Activated CD4-positive, alpha-beta memory T cell treated with anti-CD3 and anti-CD28 coated beads for 36 hours (primary cell): ENCODE measurements at places on chromosomes 7 and 10. TPM values are rescaled to one million over a fixed set of nuclear protein-coding genes. Genes with fewer than 3 reads are reported as not detected.
A peak's percentile ranks its signal among the peaks of the same experiment; 100 is the strongest.

Gene SLC26A5
- total RNA-seq = not detected

Gene SPDYE8
- not detected for total RNA-seq

Gene NME8
- total RNA-seq = not detected

DNA sequence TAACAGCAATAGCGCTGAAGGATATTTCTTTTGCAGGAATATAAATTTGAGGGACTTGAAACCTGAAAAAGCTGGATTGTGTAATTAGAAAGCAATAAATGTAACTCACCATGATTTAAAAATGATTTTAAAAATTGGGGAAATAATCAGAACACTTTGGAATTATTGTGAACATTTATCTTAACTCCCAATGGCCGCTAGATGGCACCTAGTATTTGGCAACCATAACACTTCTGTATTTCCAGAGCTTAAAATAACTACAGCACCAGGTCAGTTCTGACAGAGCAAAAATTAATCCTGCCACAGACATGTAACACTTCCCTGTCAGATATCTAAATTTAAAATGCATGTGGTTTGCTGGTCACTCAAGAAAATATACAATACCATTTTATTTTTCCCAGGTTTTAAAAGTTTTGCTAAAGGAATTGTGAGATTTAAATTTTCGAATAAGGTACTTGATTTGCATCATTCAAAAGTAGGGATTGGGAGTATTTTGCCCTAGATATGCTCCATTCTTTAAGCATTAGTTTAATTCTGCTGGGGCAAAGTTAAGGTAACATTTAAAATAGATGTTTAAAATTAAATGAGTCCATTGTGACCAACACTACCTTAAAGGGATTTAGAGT, 144.5 kb downstream of the PPP1R3A start:
- no peak for DNase-seq

Gene ZNF853
- 1.2 TPM for total RNA-seq

DNA sequence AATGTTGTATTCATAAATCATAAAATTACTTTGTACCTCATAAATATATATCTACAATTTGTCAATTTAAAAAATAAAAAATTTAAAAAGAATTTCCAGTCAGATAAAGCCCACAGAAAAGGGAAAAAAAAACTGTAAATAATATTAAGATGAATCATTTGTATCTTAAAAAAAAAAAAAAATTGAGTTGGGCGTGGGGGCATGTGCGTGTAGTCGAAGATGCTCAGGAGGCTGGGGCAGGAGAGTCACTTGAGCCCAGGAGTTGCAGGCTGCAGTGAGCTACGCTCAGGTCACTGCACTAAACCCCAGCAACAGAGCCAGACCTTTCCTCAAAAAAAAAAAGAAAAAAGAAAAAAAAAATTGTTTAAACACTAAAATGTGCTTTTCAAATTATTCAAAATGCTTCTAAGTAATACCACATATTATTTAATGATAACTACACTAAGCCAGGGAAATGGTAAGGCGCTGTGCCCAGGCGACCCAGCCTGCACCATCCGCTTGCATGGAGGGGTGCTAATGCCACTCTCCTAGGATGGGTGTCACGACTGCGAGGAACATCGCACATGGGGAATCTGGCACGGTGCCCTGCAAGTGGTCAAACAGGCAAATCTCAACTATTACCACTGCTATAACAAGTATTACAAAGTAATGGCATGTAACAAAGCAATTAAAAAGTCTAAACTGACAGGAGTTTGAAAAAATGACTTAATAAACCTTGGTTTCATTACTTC, 15.4 kb downstream of the GLUD1 start:
- no peak for DNase-seq

DNA sequence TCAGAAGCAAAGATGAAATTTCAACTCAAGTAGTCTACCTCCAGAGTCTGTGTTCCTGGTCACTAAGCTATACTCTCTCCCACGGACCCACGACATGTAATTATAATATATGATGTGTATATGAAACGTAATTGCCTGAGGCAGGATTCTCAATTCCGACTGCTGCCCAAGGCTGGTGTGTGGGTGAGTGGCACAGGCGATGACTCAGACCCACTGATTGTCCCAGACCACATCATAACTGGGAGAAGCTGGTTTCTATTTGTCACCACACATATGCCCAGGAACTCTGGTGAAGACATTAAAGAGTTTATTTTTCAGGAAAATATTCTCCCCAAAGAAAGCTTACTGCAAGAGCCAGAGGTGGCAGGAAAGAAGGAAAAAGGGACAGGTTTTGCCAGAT, 219.3 kb downstream of the JAZF1 start:
- DNase-seq = no peak

DNA sequence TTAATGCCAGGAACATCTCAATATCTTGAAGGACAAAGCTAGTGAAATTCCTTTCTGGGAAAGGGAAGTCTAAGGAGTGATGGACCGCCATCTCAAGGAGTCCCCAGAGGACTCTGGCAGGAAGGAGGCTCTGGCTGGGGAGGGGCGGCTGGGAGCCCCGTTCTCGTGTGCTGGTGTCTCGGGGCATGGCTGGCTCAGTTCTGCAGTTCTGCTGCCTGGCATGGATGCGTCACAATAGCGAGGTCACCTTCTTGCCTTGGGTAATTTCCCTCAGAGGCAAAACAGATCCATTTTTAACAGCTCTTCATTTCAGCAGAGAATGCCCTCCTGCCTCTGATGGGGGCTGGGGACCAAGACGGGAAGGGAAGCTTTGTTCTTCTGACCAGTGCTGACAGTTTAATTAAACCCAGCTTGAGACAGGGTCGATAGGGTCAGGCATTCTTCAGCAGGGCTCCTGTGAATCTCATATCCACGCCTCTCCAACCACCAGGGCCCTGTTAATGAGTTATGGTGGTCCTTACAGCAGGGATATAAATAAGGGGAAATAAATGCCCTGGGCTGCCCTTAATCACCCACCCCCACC, 35.7 kb downstream of the SLIT1 start:
- DNase-seq = no peak

Gene SFR1
- total RNA-seq = 16.8 TPM

DNA sequence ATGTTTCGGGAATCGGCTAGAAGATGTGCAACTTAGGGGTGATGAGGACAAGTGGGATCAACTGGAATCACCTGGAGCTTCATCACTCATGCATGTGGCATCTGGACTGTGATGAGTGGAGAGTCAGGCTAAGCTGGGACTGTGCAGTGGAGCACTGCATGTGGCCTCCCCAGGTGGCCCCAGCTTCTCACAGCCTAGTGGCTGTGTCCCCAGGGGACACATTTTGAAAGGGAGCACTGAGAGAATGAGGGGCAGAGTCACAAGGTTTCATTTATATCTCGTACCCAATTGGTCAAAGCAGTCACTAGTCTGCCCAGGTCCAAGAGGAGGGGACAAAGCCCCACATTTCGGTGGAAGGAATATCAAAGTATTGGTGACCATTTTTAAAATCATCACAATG, 54.8 kb upstream of the TCF7L2 start:
- no peak for DNase-seq

Gene NPC1L1
- total RNA-seq = 0.07 TPM

DNA sequence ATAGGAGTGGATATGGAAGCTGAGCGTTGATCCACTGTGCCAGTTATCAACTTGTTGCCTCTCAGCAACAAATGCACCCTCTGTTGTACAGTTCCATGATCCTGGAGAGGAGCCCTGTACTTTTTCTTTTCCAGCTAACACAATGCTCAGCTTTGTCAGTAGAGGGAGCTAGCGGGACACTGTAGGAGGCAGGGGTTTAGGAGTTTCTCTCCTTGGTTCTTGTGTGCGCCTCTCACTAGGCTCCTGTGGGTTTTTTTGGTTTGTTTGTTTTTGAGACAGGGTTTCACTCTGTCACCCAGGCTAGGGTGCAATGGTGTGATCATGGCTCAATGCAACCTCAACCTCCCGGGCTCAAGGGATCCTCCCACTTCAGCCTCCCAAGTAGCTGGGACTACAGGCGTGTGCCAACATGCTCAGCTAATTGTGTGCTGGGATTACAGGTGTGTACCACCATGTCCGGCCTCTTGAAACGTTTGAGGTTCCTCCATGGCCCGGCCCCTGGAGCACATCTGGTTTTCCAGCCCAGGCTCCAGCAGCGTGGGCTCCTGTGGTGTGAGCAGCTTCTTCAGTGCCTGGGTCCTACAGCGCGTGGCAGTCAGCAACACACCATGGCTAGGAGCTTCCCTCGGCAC, 12.0 kb upstream of the MARVELD1 start:
- peak; percentile 62 for DNase-seq

- DNase-seq = no peak
Measured at GRCh38 chr7:67453580-67454380, 457.1 kb downstream of the TYW1 start.

GRCh38 chr10:22832066-22832602, 95.7 kb upstream of the ARMC3 start:
- no peak for DNase-seq

DNA sequence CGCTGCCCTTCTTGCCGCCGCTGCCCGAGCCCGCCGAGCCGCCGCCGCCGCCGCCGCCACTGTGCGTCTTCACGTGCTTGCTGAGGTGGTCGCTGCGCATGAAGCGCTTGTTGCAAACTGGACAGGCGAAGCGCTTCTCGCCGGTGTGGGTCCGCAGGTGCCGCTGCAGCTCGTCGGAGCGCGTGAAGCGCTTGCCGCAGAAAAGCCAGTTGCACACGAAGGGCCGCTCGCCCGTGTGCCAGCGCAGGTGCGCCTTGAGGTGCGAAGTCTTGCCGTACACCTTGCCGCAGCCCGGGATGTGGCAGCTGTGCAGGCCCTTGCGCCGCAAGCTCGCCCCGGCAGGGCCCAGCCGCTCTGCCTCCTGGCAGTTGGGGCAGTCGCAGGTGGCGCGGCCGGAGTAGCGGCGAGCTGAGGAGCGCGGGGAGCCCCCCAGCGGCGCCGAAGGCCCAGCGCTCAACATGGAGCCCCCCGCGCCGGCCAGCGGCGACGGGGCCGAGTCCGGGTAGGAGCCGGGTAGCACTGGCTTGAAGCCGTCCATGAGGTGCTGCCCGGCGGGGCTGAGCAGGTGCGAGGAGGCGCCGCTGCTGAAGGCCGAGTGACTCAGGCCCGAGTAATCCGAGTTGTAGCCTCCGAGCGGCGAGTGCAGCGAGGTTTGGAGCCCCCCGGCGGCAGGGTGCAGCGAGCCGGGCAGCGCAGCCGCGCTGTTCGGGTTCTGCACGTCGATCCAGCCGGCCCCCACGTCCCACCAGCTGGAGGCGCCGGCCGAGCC, 2.1 kb downstream of the SP8 start:
- DNase-seq = peak; percentile 36

Gene LIPM
- total RNA-seq = not detected

DNA sequence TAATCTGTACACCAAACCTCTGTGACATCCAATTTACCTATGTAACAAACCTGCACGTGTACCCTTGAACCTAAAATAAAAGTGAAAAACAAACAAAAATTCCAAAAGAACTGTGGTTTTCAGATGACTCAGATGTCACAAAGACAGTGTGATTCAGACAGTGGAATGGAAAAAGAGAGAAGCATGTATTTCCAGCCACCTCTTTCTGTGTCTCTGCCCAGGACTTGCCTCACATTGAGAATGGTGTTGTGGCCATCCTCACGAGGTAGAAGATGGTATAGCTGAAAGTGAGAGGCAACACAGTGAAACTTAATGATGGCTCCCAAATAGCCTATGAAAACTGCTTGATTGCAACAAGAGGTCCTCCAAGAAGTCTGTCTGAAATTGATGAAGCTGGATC, 78.0 kb downstream of the ARL5B start:
- no peak for DNase-seq

- no peak for DNase-seq
Measured at GRCh38 chr7:27082171-27082570, 13.6 kb downstream of the HOXA1 start.

DNA sequence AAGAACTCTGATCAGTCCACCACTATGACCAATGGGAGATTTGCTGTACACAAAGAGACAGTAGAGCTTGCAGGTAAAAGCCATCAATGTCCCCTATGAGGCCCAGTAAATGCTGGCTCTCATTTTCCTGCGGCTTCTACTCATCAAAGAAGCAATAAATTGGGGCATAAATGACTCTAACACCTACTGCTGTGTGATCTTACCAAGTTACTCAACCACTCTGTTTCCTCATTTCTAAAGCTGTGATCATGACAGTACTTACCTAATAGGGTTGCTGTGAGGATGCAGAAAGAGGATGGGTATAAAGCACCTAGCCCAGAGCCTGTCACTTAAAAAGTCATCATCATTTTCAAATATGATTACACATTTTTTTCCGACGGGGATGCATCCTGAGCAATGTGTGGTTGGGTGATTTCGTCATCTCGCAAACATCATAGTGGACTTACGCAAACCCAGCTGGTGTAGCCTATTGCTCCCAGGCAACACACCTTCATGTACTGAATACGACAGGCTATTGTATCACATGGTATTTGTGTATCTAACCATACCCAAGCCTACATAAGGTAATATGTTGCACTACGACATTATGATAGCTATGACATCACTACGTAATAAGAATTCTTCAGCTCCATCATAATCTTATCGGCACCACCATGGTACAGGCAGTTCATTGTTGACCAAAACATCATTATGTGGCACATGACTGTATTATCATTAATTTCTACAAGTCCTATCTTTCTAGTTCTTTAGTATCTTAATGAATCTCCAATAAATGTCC, 7.1 kb upstream of the MGMT start:
- no peak for DNase-seq

Gene GPR158
- total RNA-seq = not detected

- no peak for DNase-seq
Measured at GRCh38 chr7:324011-324410, 34.0 kb downstream of the FOXL3 start.

Gene ASL
- 26.2 TPM for total RNA-seq

Gene UPK3BL2
- 8.2 TPM for total RNA-seq

DNA sequence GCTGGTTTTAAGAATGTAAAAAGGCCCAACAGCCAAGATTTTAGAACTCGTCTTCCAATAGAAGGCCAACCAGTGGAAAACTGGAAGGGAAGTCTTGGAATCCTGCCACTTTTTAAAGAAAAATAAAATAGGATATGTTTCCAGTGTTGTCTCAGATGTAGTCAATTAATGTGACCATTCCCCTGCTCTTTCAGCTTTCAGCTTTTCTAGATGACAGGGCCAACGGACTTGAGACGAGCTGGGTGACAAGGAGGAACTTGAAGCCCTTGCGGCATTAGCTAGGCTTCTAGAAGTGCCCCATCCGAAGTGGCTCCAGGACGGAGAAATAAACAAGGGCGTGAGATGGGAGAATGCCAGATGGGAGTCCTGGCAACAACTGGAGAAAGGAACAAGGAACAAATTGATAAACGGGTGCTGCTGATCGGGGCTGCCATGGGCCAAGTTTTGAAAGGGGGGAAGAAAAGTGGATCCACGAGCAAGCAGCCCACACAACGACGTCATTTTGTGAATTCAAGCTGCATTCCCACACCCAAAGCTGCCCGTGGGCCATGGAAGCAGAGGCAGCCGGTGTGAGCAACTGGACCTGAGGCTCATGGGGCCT, 42.3 kb downstream of the CTBP2 start:
- no peak for DNase-seq

DNA sequence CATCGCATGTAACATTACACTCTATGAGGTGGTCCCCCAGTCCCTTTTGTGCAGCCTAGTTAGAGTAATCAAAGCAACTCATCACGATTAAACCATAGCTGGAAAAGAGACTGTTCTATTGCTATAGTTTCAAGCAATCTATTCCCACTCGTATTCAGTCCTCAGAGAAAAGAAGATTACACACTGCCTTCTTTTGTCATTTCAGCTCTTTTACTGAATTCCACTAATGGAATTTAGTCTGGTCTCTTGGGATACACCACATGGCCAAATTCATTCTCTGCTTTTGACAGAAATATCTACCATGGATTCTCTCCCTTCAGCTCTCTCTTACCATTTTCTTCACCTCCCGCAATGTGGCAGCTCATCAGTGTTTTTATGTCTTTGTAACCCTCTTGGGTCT, 108.9 kb upstream of the HDAC9 start:
- DNase-seq = no peak

Gene IDI2
- not detected for total RNA-seq

GRCh38 chr10:34323192-34323591, 491.9 kb downstream of the PARD3 start:
- no peak for DNase-seq

Gene SFRP4
- not detected for total RNA-seq
